CD4-positive, CD25-positive, alpha-beta regulatory T cell (primary cell): ENCODE measurements at places on chromosomes 2 and 18.
A peak's percentile ranks its signal among the peaks of the same experiment; 100 is the strongest.

DNA sequence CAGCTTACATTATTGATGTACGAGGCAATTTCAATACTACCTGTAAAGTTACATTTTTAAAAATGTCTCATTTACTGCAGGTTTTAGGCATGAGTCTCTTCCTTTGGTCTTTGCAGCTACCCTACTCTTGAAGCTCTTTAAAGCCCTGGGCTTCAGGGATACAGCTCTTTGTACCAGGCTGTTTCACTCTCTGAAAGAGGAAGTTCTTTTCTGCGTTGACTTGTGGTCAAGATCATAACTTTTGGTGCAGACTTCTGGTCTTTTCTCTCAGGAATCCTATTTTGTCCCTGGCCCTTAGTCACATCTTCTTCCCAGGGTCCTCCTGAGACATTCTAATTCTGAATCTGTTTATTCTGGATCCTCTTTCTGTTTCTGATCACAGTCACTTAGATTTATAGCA lies 16.6 kb upstream of the HRH4 start:
- H3K4me3 ChIP-seq, result no peak overlapping the region
- no peaks in the 10 kb centered on the region for H3K27me3 ChIP-seq
- H3K27ac ChIP-seq, result no peak overlapping the region
- no peak for DNase-seq

DNA sequence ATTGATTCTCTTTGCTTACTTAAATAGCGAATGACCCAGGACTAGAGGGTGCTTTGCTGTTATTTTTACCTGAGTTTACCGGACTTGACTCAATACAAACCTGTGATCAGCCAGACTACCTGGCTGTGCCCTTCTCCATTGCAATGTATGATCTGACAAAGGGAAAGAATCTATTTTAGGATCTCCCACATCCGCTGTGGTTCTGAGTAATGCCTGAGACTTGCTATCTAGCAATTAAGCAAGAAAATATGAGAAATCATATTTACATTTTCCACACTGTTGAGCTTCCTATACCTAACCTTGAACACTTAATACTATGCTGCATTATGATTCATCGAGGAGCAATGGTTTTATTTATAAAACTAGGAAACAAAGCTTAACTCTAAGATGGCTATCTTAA lies 215.2 kb downstream of the RAD51AP2 start:
- no peak overlapping the region for H3K27ac ChIP-seq
- no peaks in the 10 kb centered on the region for H3K27me3 ChIP-seq
- no peaks in the 10 kb centered on the region for H3K36me3 ChIP-seq
- no peaks in the 10 kb centered on the region for H3K4me1 ChIP-seq
- no peak for DNase-seq

GRCh38 chr2:213022987-213023386 lies 128.4 kb downstream of the IKZF2 start:
- H3K4me1 ChIP-seq, result peaks cover 45% of the 10 kb centered on the region
- peak overlapping the region; percentile 73 for H3K4me3 ChIP-seq
- H3K27me3 ChIP-seq, result no peaks in the 10 kb centered on the region
- DNase-seq, result no peak
- peaks cover 25% of the 10 kb centered on the region for H3K36me3 ChIP-seq

- H3K4me1 ChIP-seq, result no peaks in the 10 kb centered on the region
- no peak overlapping the region for H3K27ac ChIP-seq
- H3K4me3 ChIP-seq, result no peak overlapping the region
- no peak for DNase-seq
- no peaks in the 10 kb centered on the region for H3K36me3 ChIP-seq
These were observed 188.1 kb downstream of the CAMKMT start for GRCh38 chr2:44549856-44550255.

DNA sequence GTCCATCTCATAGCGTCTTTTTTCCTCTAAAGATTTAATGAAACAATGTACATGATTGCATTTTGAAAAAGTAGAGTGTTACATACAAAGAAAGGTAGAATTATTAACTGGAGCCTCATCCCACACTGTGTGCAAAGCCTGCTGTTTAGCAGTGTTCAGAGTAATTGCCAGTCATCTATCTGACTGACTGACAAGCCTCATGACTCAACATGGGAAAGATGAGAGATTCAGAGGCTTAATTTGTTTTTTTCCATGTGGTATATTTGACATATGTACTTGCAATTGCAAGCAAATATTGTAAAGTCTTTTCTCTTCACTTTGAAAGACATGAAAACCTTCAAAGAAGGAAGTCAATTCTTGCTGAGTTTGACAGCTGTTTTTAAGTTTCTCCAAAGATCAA lies 14.7 kb downstream of the PCARE start:
- H3K4me3 ChIP-seq, result no peak overlapping the region
- no peaks in the 10 kb centered on the region for H3K4me1 ChIP-seq
- DNase-seq, result no peak
- no peak overlapping the region for H3K27ac ChIP-seq
- H3K36me3 ChIP-seq, result no peaks in the 10 kb centered on the region

- DNase-seq, result no peak
- no peaks in the 10 kb centered on the region for H3K36me3 ChIP-seq
- no peak overlapping the region for H3K4me3 ChIP-seq
- no peak overlapping the region for H3K27ac ChIP-seq
These were observed 75.2 kb downstream of the LBH start for GRCh38 chr2:30306522-30306921.

- no peak overlapping the region for H3K4me3 ChIP-seq
- H3K27ac ChIP-seq, result no peak overlapping the region
- peaks cover 5% of the 10 kb centered on the region for H3K27me3 ChIP-seq
- no peaks in the 10 kb centered on the region for H3K4me1 ChIP-seq
- no peaks in the 10 kb centered on the region for H3K36me3 ChIP-seq
These were observed 33.9 kb upstream of the RMP24 start for GRCh38 chr18:35938562-35938961.

DNA sequence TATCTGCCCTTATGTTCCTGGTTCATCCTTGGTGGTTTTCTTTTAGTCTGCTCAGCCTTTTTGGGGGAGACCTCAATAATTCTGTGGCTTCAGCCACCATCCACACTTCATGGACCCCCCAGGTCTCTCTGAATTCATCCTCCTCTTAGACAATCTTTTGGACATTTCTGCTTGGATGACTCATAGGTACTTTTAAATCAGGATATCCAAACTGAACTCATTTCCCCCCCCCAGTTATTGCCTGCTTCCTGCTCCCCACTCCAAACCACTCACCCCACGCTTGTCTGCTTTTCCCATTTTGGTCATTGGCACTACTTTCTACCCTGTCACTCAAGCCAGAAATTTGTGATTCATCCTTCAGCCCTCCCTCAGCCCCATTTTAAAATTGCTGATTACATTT lies 78.5 kb downstream of the TANC1 start:
- no peaks in the 10 kb centered on the region for H3K27me3 ChIP-seq
- no peak for DNase-seq
- H3K4me3 ChIP-seq, result no peak overlapping the region
- no peaks in the 10 kb centered on the region for H3K36me3 ChIP-seq
- no peaks in the 10 kb centered on the region for H3K4me1 ChIP-seq

DNA sequence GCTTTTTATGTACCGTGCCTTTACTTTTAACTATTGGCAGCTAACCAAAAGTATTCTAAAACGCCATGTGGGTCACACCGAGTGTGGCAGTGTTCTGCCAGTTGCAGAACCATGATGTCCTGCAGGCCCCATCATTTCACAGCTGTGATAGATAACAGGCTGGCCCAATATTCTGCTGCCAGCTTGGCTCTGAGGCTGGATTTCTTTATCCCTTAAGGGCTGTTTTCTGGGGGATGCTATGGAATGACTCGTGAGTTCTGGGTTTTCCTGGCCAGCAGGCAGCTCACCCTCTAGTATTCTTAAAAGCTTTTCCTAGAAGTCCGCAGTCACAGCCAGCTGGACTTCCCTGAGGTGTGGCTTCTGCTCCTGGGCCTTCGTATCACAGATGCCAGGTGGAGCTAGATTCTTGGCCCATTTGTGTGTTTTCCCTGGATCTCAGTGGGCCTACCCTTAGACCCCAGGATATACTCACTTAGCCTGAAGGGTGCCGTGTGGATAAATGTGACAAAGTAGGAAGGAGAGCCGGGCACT lies 41.0 kb downstream of the FHOD3 start:
- DNase-seq, result no peak
- no peaks in the 10 kb centered on the region for H3K4me1 ChIP-seq
- no peak overlapping the region for H3K4me3 ChIP-seq
- no peaks in the 10 kb centered on the region for H3K36me3 ChIP-seq

- H3K4me1 ChIP-seq, result peaks cover 23% of the 10 kb centered on the region
- H3K27me3 ChIP-seq, result peaks cover 2% of the 10 kb centered on the region
- no peak overlapping the region for H3K4me3 ChIP-seq
- H3K27ac ChIP-seq, result no peak overlapping the region
- H3K36me3 ChIP-seq, result no peaks in the 10 kb centered on the region
These were observed 54.5 kb downstream of the C18orf63 start for GRCh38 chr18:74370115-74370514.

DNA sequence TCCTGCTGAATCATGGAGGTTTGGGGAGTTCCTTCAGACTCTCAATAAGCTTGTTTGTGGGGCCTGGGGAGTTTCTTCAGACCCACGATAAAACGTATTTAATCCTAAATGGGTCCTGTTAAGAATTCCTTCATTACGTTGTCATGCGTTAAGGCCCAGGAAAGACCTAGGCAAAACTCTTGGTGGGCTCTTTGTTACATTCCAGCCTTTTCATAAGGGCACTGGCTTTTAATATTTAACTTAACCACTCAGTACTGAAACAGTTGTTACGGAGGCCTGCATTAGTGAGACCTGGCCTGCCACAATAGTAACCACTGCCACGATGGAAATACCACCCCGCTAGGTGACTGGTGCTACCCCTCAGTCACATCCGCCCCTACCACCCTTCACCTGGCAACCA lies 17.5 kb upstream of the BIN1 start:
- no peaks in the 10 kb centered on the region for H3K4me1 ChIP-seq
- peaks cover 8% of the 10 kb centered on the region for H3K27me3 ChIP-seq
- DNase-seq, result no peak
- no peak overlapping the region for H3K27ac ChIP-seq

DNA sequence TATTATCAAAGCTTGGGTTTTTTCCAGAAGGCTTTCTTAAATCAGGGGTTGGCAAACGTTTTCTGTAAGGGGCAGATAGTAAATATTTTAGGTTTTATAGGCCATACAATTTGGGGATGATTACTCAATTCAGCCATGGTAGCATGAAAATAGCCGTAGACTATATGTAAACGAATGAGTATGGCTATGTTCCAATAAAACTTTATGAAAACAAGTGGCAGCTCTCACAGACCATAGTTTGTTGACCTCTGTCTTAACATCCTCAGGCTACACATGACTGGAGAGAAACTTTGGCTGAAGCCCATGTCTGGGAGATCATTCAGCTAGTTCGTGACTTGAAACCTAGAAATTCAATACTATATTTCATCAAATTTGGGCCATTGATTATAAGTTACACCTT lies 30.2 kb downstream of the UGP2 start:
- peaks cover 4% of the 10 kb centered on the region for H3K4me1 ChIP-seq
- no peaks in the 10 kb centered on the region for H3K27me3 ChIP-seq
- DNase-seq, result no peak
- H3K27ac ChIP-seq, result no peak overlapping the region

GRCh38 chr18:60996326-60996725 lies 336.9 kb upstream of the CDH20 start:
- H3K4me3 ChIP-seq, result no peak overlapping the region
- no peaks in the 10 kb centered on the region for H3K27me3 ChIP-seq
- H3K4me1 ChIP-seq, result no peaks in the 10 kb centered on the region
- no peak for DNase-seq
- H3K36me3 ChIP-seq, result no peaks in the 10 kb centered on the region

- peaks cover 13% of the 10 kb centered on the region for H3K36me3 ChIP-seq
- H3K4me3 ChIP-seq, result no peak overlapping the region
- no peak overlapping the region for H3K27ac ChIP-seq
- DNase-seq, result no peak
These were observed 25.2 kb downstream of the FECH start for GRCh38 chr18:57561261-57561660.

DNA sequence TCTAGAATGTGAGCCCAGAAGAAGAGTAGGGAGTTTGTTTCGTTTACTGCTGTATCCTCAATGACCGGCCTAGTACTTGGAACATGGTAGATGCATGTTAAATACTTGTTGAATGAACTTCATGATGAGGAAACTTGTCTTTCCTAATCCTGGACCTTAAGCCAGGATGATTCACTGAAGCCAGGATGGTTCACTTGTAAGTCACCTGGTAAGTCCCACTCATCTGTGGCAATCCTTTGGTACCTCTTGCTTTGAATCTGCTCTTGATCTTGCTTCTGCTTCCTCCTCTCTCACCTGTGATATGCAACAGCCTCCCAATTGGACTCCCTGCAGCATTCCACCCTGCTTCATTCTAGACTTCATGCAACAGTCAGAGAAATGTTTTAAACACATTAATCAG lies 43.6 kb downstream of the QPCT start:
- no peaks in the 10 kb centered on the region for H3K27me3 ChIP-seq
- no peaks in the 10 kb centered on the region for H3K36me3 ChIP-seq
- peaks cover 16% of the 10 kb centered on the region for H3K4me1 ChIP-seq
- DNase-seq, result no peak
- H3K4me3 ChIP-seq, result no peak overlapping the region

DNA sequence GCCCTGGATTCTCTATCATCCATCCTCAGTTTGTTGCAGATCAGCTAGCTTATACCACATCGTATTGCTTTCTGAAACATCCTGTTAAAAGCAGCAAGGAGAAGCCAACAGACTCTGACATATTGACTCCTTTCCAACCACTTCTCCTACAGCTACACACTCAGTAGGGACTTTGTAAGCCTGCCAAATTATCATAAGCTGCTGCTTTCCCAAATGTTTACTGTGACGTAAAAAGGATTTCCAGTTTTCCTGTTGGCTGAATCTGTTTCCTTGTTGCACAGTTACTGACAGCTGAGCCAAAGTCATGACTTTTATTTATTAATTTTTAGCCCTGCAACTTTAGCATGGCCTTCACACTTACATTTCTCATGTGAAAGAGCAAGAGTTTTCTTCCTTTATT lies 294.3 kb downstream of the KCNJ3 start:
- no peaks in the 10 kb centered on the region for H3K27me3 ChIP-seq
- DNase-seq, result no peak
- H3K4me3 ChIP-seq, result no peak overlapping the region
- H3K27ac ChIP-seq, result no peak overlapping the region
- no peaks in the 10 kb centered on the region for H3K4me1 ChIP-seq

- no peak for DNase-seq
- no peak overlapping the region for H3K27ac ChIP-seq
- H3K36me3 ChIP-seq, result no peaks in the 10 kb centered on the region
- no peaks in the 10 kb centered on the region for H3K27me3 ChIP-seq
- H3K4me3 ChIP-seq, result no peak overlapping the region
- H3K4me1 ChIP-seq, result no peaks in the 10 kb centered on the region
These were observed 405.7 kb downstream of the PIK3C3 start for GRCh38 chr18:42360716-42361115.

DNA sequence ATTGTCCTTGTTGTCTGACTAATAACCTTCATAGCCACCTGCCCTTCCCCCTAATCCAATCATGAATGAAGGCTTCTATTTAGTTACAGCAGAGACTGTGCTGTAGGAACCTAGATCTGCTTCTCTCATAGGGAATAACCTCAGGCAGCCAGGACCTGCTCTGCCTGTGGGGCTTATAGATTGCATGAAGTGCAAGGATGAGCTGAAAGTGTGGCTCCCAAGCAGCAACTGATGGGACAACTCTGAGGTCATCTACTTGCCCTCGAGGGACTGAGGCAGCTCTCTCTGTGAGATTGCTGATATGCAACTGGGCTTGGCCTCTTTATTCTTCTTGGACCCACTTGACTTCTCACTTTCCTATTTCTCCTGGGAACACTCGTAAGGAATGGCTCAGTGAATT lies 23.8 kb upstream of the SLC38A11 start:
- H3K4me3 ChIP-seq, result no peak overlapping the region
- H3K4me1 ChIP-seq, result no peaks in the 10 kb centered on the region
- no peak overlapping the region for H3K27ac ChIP-seq
- no peaks in the 10 kb centered on the region for H3K27me3 ChIP-seq
- DNase-seq, result no peak
- no peaks in the 10 kb centered on the region for H3K36me3 ChIP-seq
